ENCODE measurements at places on chromosomes 1 and 21. TPM values are rescaled to one million over a fixed set of nuclear protein-coding genes. Genes with fewer than 3 reads are reported as not detected.

GRCh38 chr1:35717911-35718476, 690 bp downstream of the C1orf216 start:
- no peaks in the 10 kb centered on the region for H3K27me3 ChIP-seq
- no peak overlapping the region for H3K27ac ChIP-seq
- no peak for DNase-seq
- peak overlapping the region; percentile 80 for H3K4me3 ChIP-seq

- no peak overlapping the region for H3K27ac ChIP-seq
- DNase-seq, result no peak
- no peaks in the 10 kb centered on the region for H3K27me3 ChIP-seq
- H3K4me3 ChIP-seq, result no peak overlapping the region
- no peaks in the 10 kb centered on the region for H3K4me1 ChIP-seq
These were observed 14.3 kb downstream of the KCNT2 start for GRCh38 chr1:196593955-196594354.

DNA sequence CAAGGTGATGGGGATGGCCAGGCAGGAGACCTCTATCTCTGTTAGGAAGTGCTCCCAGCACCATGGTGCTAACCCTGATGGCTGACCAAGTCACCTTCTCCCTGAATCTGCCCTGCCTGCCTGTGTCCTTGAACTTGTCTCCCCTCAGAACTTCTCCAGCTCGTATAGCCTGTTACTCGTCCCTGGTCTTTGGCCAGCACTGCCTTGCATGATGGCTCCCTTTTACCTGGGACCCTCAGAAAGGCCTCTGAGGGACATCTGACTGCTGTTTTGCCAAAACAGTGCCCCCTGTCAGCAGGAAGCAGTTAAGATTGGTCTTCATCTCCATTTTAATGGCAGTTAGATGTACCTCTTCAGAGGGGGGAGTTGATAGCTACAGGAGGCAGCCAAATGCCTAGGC, 148.3 kb downstream of the RHOU start:
- H3K36me3 ChIP-seq, result no peaks in the 10 kb centered on the region
- no peak overlapping the region for H3K27ac ChIP-seq
- H3K4me3 ChIP-seq, result no peak overlapping the region
- DNase-seq, result no peak

DNA sequence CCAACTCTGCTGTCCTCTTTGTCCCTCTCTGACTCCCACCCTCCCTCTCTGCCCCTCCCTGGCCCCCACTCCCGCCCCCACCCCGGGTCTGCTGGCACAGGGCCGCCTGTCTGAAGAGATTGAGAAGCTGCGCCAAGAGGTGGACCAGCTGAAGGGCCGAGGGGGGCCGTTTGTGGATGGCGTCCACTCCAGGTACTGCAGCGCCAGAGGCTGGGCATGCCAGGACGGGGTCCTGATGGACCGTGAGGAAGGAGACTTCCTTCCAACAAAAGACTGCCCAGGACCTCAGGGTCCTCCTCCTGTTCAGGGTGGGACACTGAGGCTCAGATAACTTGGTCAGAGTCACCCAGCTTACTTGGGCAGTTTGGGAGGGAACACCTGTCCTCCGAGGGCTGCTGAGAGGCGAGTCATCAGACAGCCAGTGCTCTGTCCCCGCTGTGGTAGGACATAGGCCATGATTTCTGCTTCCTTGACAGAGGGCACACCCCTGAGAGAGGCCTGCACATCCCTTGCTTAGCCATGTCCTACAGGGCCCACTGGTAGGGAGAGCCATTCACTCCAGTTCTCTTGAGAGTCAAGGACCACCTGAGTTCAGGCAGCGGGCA, 23.4 kb downstream of the PPFIA4 start:
- H3K36me3 ChIP-seq, result no peaks in the 10 kb centered on the region
- H3K27me3 ChIP-seq, result no peaks in the 10 kb centered on the region
- H3K4me1 ChIP-seq, result no peaks in the 10 kb centered on the region
- no peak overlapping the region for H3K27ac ChIP-seq

DNA sequence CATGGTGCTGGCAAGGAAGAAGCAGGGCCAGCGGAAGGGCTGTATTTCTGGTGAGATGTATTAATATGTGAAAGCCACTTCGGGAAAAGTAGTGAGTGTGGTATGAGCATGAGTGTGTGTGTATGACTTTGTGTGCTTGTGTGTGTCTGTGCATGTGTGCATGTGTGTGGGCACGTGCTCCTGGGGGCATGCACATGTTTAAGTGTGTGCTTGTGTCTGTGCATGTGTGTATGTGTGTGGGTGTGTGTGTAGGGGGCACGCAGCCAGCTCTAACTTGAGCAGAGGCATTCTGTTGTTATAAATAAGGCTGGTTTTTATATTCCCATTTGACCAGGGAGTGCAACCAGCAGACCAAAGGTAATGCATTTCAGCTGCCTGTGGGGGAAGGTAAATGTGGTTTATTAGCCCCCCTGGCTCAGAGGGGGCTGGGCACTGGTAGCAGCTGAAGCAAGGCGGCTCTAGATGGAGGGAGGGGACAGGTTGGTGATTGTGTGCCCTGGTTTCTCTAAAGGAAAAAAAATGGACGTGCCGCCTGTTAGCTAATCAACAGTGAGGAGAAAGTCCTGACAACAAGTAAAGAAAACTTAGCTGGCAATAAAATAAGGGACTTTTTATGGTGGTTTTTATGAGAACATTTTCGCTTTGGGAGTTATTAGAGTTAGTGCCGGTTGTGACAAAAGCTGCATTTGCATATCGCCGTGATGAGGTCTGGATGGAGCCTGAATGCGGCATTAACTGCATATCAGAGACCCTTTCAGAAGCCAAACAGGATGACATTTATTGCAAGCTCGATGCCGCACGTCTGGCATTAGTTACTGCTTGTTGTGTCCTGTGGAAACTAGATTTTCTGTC, 180.1 kb downstream of the CAMTA1 start:
- DNase-seq, result no peak
- no peaks in the 10 kb centered on the region for H3K36me3 ChIP-seq
- peaks cover 26% of the 10 kb centered on the region for H3K27me3 ChIP-seq
- no peak overlapping the region for H3K27ac ChIP-seq

DNA sequence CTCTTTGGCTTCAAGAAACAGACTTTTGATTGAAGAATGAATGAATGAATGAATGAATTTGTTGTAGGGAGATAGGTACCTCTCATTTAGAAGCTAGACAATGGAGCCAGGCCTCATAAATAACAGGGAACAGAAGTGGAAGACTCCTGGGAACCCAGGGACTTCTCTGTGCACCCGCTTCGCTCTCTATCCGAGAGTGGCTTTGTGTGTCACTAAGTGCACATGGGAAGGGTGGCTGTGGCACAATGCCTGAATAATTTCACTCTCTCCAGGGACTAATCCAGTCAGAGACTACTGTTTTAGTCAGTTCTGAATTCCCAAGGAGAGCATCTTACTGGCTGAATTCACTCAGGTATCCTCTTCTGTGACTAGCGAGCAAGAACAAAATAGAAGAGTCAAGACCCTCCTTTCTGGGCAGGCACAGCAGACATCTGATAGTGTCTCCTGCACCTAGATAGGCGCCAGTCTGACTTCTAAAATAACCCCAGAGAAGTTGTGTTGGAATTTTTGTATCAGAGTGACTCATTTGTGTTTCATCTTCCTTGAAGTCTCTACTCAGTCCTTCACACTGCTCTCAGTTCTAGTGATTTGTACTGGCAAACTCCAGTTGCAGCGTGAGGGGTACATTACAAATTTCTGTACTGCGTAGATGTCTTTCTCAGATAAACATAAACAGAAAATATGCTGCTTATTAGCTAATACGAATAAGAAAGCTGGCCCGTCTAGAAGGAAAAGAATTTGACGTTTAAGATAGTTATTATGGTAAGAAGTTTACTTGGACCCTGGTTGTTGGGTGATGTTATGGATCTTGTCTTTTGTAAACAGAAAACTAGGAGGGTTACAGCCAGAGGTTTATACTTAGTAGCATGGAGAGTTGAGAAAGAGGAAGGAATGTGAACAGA, 34.0 kb downstream of the BACH1 start:
- no peaks in the 10 kb centered on the region for H3K27me3 ChIP-seq
- peaks cover 17% of the 10 kb centered on the region for H3K36me3 ChIP-seq
- no peak overlapping the region for H3K27ac ChIP-seq
- no peak overlapping the region for H3K4me3 ChIP-seq

The RNF186 gene
- not detected for total RNA-seq

The KRTAP10-12 gene
- not detected for total RNA-seq

The LRRC3 gene
- 0.61 TPM for total RNA-seq
